Fibroblast of skin of back (primary cell): ENCODE measurements at places on chromosomes 2 and 18.

- DNase-seq: peak; percentile 92
These were observed 12.8 kb upstream of the PLA2R1 start for GRCh38 chr2:160075171-160075570.

GRCh38 chr2:176729706-176730569 lies 460.7 kb downstream of the MTX2 start:
- DNase-seq: peak; percentile 92

GRCh38 chr2:65076345-65076710 lies 20.1 kb downstream of the CEP68 start:
- peak; percentile 77 for DNase-seq

- DNase-seq: peak; percentile 27
These were observed 42.6 kb downstream of the HDAC4 start for GRCh38 chr2:239358062-239358754.

DNA sequence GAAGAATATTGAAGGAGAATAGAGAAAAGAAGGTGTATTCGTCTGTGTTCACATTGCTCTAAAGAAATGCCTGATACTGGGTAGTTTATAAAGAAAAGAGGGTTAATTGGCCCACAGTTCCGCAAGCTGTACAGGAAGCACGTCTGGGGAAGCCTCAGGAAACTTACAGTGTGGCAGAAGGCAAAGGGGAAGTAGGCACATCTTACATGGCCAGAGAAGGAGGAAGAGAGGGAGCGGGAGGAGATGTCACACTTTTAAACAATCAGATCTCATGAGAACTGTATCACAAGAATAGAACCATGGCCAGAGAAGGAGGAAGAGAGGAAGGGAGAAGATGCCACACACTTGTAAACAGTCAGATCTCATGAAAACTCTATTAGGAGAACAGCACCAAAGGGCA lies 159.6 kb upstream of the TPO start:
- no peak for DNase-seq

GRCh38 chr2:27792759-27793158 lies 21.2 kb downstream of the MRPL33 start:
- DNase-seq: peak; percentile 75

GRCh38 chr2:63571291-63571690 lies 17.0 kb downstream of the WDPCP start:
- DNase-seq: no peak

DNA sequence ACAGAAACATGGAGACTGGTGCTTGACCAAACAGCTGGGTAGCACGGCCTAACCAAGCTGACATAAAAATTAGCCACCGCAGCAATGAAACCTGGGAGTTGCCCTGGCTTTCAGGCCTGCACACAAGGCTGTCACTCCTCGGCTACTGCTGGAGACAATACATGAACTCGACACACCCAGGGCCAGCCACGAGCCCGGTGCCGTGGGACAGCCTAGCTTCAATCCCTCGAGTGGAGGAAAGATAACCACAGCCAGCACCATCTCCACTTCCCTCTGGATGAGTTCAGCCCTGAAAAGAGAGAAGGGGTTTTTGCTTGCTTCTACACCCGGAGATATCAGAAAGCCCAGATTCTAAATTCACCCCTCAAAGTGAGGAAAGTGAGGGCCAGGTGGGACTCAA lies 78.0 kb downstream of the BCL2L11 start:
- no peak for DNase-seq

- DNase-seq: no peak
These were observed 253.5 kb upstream of the TRIB2 start for GRCh38 chr2:12463189-12463588.

GRCh38 chr2:63058921-63059792 lies 8.5 kb downstream of the OTX1 start:
- DNase-seq: no peak

GRCh38 chr2:160489111-160489510 lies 4.5 kb downstream of the RBMS1 start:
- peak; percentile 31 for DNase-seq
